ENCODE measurements at places on chromosomes 1 and 21.

DNA sequence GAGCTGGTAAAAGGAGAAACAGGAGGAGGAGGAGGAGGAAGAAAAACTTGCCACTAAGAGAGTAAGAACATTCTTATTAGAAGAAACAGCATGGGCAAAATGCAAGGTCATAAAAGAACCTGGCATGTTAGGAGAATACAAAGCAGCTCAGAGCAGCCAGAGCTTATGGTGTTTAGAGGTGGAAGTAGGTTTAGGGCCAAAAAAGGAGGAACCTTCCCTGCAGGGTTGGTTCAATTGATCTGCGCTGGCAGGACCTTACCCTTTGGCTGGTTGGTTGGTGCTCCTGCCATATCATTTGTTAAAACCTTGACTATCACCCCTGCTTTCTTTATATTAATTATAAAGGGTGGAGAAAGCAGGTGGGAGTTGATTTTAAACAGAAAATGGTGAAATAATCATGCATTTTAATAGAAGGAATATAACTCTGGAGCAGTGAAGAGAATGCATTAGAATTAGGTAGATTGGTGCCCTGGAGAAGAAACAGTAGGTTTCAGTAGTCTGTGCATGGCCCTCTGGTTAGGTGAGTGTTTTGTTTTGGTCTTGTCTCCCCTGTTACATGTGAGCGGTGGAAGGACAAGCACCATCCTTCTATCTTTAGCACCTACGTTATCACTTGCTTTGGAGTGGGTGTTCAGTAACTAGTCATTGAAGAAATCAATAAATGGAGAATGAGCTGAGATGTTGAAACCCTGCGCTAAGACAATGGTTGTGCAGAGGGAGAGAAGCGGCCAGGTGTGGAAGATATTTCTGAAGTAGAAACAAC, 110.4 kb upstream of the NGF start:
- DNase-seq: no peak

DNA sequence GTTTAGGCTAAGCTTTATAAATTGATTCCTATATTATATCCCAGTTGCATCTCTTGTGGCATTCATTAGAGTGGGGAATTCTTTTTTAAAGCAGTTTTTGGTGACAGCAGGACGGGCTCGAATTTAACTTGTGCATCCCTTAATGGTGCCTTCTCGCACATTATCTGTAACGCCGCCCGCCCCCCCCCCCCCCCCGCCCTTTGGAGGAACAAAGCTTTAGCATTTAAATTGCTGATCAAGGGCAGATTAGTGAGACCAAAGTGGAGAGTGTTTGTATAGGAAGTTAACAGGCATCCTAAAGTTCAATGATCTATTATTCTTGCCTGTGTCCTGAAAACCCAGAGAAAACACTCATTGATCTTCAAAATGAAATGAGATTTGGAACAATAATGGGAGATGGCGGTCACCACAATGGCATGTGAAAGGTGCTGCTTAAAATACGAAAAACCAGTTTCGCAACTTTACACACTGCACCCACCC, 2.2 kb downstream of the LMO4 start:
- no peak for DNase-seq

GRCh38 chr1:15762546-15762945, 4.0 kb downstream of the FBLIM1 start:
- no peak for DNase-seq

DNA sequence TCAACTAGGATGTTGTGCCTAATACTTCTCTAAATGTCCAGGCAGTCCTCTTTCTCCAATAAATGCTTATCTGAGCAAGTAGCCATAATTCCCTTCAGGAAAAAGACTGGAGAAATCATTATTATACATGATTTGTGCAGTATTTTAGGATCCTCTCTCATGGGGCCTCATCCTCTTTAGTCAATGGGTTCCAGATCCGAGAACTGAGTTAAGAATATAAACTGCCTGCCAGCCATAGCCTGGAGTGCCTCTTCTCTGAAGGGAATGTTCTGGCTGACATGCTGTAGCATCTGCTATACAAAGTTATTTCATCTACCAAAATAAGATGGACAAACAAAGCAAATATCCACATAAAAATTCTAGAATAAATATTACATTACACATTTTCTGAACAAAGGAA, 334.0 kb upstream of the PRMT6 start:
- no peak for DNase-seq

DNA sequence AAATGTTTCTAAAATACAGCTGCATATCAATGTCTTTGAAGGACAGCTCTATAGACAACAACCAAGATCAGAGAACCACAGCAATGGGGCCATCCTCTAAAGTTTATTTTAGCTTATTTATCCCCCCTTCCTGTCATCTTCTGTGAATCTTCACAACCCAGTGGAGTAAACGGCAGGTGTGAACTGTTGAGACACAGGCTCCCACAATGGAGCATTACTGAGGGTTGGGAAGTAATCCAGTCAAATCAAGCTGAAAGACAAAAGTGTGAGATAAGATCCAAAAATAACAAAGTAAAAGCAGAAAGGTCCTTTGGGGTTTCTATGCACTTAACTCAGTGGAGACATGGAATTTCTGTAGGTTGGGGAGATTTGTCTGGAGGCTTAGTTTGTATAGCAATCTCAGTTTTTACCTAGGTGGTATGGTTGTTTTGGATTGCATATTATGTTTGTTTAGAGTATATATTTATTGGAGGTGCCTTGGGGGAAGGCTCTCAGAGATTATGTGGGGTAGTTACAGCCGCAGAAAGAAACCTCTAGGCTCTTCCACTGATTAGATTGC, 286.9 kb upstream of the ADGRL2 start:
- DNase-seq: no peak

GRCh38 chr21:44637018-44637850, at the start of gene KRTAP10-10:
KRTAP10-10 (plus strand) TSS chr21:44637356; CDS start chr21:44637418, 62 bp downstream.
- no peak for DNase-seq

DNA sequence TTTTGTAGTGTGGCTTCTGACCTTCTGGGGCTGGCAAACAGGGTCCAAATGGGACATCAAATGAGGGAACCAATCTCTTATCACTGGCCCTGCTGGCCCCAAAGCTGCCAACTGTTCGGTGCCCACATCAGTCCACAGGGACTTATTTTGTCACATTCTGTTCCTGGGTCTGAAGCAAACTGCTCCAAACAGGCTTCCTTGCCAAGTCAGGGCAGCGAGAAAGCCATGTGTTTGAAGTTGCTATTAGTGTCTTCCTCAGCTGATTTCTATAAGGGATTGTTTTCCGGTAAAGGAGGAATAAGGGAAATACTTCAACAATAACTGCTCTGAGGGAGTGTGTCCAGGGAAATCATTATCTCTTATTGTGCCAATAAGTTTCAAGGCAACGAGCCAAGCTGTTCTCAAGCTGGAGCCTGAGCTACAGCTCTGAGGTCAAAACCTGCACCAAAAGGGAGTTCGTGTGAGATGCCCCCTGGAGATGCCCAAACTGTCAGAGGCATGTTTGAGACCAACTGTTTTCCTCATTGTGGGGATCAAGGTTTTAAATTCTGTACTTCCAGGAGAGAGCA, 381.4 kb upstream of the PROX1 start:
- no peak for DNase-seq

- DNase-seq: no peak
Measured at GRCh38 chr1:108100148-108100547, 100.0 kb downstream of the SLC25A24 start.

GRCh38 chr1:211549092-211549711, 29.8 kb downstream of the SLC30A1 start:
- DNase-seq: no peak

GRCh38 chr1:81517987-81518386, 282.7 kb upstream of the ADGRL2 start:
- DNase-seq: no peak

DNA sequence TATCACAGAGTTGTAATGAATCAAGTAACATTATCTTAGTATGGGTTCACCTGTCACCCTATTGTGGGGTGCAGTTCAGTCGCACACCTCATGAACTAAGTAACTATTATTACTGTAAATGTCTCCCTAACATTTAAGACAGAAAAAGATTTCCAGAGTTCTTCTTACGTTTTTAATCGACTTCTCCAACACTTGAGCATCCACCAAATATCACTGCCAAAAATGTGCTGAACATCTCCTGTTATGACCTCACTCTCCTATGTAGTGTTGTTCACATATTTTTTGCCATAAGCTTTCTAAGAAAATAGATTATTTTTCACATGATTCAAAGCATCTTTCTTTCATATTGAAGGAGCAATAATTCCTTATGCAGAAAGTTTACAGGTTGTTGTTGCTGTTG, 1.3 kb downstream of the TTLL7 start:
- no peak for DNase-seq

GRCh38 chr1:203839081-203839480, 22.3 kb upstream of the SNRPE start:
- DNase-seq: no peak

GRCh38 chr1:215023155-215023832, 59.2 kb upstream of the KCNK2 start:
- no peak for DNase-seq

DNA sequence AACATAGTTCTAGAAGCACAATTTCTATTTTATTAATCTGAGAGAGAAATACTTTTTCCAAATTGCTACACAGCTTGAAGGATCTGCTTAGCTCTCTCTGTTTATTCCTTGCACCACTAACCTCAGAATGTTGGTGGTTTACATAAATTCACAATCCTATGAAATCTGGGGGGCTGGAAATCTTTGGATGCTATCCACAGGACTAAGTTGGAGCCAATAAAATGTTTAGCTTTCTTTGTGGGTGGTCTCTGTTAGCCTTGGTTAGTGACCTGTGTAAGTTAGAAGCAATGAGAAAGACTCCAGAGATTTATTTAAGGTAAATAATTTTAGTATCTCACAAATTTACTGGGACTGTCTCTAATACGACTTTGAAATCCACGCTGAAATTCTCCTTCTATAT, 418.1 kb downstream of the ADGRL2 start:
- no peak for DNase-seq

DNA sequence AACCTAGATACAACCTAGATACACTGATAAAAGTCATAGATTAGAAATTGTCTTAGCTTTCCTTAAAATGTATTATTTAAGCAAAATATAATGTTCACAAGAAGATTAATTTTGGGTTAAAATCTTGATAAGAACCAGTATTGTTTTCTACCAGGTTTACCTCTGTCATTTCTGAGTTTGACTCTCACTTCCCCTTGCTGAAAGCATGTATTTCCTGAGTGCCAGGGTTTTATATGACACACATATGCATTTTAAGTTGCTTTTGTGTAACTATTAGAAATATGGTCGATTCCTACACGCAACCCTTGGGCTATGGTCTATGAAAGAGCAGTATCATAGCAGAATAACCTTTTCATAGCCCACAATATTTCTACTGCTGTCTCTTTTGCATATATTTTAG, 351.7 kb downstream of the ZP4 start:
- no peak for DNase-seq

DNA sequence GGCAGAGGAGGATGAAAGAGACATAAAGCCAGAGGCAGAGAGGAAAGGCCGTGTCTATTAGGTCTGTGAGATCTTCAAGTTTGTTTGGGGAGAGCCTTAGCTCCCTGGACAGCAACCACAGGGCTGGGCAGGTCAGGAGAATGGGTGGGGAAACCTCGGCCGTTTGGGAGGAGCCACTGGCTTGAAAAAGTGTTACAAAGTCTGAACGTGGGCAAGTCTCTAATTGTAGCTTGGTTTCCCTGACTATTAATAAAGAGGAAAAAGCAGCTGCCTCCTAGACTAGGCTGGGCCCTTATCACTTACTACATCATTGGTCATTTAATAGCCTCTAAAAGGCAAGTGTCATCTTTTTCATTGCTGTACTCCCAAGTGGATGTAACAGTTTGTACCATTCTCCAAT, at the start of gene CCDC17:
TSS of gene CCDC17 (minus strand) at position 83 of the 400 bp plus-strand sequence. CDS start 145 bp downstream, outside the sequence.
- DNase-seq: no peak

GRCh38 chr1:198203434-198203833, 46.6 kb downstream of the NEK7 start:
- DNase-seq: no peak

GRCh38 chr1:11098931-11099309, 749 bp downstream of the EXOSC10 start:
- no peak for DNase-seq

DNA sequence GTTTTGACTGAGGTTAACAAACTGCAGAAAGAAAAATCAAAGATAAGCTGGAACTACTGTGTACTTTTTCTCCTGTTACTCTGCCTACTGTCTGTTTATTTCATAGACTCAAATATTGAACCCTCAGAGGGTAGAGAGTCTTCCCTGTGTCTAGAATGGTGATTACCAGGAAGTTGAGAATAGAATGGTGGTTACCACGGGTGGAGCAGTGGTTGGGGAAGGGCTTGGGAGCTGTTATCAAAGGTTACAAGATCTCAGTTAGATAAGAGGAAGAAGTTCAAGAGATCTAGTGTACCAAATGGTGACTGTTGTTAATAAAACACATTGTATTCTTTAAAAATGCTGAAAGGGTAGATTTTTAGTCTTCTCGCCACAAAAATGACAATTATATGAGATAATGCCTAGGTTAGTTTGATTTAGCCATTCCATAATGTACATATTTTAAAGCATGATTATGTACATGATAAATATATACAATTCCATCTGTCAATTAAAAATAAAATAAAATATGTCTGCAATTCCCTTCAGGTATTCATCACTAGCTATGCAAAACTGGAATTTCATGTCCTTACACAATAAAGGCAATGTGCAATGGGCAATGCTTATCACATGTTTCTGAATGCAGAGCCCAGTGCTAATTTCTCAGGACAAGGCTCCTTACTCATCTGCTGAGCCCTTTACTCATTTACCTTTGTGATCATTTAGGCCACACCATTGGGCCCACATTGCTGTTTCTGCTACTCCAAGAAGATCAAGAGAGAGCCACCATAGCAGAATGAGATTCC, 474.3 kb upstream of the CAMK1G start:
- DNase-seq: no peak

- no peak for DNase-seq
Measured at GRCh38 chr21:29365661-29366265, 67.0 kb downstream of the BACH1 start.

- no peak for DNase-seq
Measured at GRCh38 chr21:44517175-44517899, 22.7 kb downstream of the KRTAP10-1 start.

- DNase-seq: no peak
Measured at GRCh38 chr1:203406446-203407045, 55.6 kb upstream of the FMOD start.

DNA sequence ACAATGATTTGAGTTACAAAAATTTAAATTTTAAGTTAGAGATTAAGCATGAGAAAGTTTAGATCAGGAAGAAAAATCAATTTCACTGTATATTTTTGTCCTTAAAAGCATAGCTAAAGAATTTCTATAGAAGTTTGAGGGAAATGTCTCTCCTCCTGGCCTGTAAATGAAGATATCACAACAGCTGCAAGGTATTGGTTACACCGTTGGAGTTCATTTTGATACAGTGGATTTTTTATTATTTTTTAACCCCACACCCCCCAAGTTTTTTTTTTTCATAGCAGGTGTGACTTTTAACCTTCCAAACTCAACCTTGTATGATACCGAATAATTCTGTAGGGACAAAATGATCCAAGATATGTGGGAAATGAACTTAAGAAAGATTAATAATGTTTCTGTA, 156.3 kb downstream of the DISP1 start:
- no peak for DNase-seq

GRCh38 chr21:46607636-46608035, 2.8 kb upstream of the S100B start:
- DNase-seq: no peak

Measured in activated T-cell treated with anti-CD3 and anti-CD28 coated beads, Interleukin-2, amount 50 U/mL, for 4 hours (primary cell).